ENCODE measurements at places on chromosomes 7 and 10. TPM values are rescaled to one million over a fixed set of nuclear protein-coding genes. Genes with fewer than 3 reads are reported as not detected.

DNA sequence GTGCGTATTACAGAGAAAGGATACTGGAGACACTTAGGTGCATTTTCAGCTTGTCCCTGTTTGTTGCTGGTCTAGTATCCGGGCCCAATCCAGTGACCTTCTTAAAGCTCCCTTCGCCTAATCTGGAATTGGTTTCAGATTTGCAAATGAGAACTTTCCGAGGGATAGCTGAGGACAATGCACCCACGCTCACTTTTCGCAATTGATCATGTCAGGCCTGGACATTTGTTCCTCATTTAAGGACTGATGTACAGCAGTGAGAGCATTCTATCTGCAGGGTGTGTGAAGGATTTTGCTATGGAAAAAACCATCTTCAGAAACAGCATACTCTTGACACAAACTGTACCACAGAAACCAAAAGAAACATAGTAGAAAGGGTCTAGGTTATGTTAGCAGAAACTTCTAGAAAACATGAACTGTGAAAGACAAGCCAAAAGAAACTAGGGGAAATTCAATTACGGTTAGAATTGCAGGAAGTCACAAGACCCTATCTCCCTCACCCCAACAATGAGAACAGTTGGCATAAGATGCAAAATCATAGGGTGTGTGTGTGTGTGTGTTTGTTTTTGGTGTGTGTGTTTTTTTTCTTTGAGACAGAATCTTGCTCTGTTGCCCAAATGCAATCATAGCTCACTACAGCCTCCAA is 331.1 kb downstream of the CALN1 start:
- no peak for ATAC-seq

DNA sequence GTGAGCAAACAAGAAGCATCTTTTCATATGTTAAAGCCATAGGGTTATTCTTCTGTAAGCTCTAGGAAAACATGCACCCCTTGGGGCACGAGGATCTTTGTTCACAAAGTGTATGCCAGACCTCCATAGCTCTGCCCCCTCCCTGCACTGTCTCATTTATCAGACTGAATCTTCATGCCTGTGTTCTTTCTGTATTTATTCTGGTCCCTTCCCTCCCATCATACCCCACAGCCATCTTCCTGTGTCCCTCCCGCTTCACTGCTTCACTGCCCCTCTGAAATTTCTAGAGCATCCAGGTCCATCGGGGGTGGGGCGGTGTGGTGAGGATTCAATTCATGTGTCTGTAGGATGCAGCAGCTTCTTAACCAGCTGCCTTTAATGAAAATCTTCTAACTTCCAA is 7.5 kb downstream of the EPHB6 start:
- no peak for ATAC-seq

The COPG2 gene
- 22.1 TPM for total RNA-seq

DNA sequence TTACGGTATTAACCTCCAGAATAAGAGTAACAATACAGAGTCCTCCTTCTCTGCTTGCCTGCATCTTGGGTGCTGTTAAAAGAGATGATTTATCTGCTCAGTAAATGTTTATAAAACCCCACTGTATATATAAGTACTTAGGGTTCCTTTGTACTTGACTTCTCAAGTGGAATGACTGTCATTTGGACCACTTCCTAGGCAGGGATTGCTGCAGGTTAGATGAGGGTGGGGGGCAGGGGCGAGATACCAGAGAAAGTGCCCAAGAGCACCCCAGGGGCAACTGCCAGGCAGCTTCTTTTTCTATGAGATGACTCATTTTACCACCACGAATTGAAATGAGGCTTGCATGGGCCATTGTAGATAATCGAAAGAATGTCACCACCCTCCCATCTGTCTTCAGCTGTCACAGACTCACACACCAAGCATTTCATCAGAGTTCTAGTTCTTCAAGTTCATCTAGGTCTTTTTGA is 421.9 kb upstream of the GALNT17 start:
- peak; percentile 91 for ATAC-seq

GRCh38 chr7:143015084-143015483 is 11.8 kb downstream of the OR9A2 start:
- no peak for ATAC-seq

The ZNF503 gene
- total RNA-seq: 18.8 TPM

The AGBL3 gene
- total RNA-seq: 0.84 TPM

The REPIN1 gene
- 44.9 TPM for total RNA-seq

- ATAC-seq: no peak
Observed at GRCh38 chr7:157494506-157495176, 157.8 kb downstream of the DNAJB6 start.

The H2BK1 gene
- total RNA-seq: not detected

- no peak for ATAC-seq
Observed at GRCh38 chr10:97336446-97336845, 1.9 kb upstream of the FRAT2 start.

DNA sequence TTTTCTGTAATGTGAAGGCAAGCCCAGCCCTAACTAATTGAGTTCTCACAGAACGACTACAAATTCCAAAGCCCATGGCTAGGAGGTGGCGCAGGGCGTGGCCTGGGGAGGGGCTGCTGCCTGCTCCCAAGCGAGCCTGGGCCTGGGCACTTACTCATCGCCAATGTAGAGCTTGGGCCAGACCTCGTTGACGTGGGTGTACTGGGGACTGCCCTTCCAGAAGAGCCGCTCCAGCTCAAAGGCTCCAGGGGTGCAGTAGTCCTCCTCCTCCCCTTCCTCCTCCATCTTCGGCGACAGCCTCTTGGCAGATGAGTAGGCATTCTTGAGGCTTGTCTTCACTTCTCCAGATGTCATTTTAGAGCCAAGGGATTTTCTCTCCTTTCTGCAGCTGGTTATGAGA is 53.3 kb upstream of the SAMD8 start:
- peak; percentile 89 for ATAC-seq

GRCh38 chr10:122703483-122704448 is 4.1 kb upstream of the C10orf120 start:
- ATAC-seq: peak; percentile 84

DNA sequence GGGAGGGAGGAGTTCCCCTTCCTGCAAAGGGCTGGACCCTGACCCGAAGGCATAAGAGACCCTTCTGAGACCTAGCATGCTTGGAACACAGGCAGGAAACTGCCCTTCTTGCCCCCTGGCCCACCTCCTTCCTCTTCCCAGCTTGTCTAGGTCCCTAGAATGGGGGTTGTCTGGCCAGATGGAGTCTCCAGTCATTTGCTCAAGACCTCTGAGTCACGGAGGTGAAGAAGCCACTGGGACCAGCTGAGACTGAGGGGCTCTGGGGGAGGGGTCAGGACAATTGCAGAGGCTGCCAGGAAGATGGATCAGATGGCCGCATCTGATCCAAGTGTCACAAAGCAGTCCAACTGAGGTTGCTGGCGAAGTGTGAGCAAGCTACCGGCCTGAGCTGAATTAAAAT is 46.2 kb downstream of the COL13A1 start:
- ATAC-seq: no peak
